ENCODE measurements at places on chromosomes 6 and 20. TPM values are rescaled to one million over a fixed set of nuclear protein-coding genes. Genes with fewer than 3 reads are reported as not detected.

DNA sequence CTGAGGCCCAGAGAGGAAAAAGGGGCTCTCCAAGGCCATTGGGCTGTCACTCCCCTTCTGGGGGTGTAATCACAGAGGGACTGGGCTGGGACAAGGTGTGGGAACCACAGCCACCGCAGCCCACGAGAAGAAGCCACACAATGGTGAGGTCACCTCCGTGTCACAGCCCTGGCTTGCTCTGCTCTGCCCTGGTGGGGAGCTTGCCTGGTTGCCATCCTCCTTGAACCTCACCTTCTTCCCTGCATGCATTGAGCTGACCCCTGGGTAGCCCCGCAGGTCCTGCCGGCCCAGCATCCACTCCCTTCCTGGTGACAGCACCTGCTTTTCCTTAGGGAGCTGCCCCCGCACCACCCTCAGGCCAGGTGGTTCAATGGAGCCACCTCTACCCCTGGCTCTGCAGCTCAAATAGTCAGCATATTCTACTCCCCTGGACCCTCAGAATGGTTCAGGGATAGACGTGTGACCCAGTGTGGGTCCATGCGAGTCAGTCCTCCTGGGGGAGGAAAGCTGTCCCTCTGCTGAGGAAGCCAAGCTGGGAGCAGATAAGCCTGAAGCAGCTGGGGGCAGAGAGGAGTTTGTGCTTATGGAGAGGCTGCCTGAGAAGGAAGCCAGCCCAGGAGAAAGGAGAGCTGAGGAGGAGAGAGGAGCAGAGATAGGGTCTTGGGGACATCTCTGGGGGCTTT lies 21.3 kb downstream of the RBM38 start:
- DNase-seq, result no peak

DNA sequence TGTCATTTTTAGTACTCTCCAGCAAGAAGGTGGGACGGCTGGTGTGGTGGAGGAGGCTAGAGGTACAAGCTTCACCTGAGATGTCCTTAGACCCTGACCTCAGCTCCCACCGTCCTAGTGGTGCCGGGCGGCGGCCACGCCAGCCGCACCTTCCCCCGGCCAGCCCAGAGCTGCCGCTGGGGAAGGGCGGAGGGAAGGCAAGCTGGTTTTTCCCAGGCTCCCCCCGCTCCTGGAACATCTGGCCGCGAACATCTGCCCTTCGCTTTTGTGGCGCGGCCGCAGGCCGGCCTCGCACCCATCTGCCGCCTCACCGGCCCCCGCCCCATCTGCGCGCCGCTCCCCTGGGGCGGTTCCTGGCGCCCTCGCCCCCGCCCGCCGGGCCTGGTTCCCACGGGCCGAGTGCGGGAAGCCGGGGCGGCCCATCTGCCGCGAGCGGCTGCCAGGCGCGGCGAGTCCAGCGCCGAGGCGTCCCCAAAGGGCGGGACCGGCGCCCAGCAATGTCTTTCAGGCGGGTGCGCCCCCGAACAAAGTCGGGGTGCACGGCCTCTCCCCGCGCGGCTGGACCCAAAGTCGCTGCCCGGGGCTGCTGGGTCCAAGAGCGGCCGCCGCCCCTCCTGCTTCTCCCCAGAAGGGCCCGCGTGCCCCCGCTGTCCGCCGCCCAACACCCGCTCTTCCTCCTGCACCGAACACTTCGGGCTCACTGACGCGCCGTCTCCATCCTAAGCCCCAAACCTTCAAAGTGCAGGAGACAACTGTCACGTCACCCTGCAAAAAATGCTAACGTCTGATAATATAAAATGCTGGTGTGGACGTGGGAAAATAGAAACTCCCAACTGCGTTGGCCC lies 17.3 kb upstream of the ID1 start:
- no peak for DNase-seq

DNA sequence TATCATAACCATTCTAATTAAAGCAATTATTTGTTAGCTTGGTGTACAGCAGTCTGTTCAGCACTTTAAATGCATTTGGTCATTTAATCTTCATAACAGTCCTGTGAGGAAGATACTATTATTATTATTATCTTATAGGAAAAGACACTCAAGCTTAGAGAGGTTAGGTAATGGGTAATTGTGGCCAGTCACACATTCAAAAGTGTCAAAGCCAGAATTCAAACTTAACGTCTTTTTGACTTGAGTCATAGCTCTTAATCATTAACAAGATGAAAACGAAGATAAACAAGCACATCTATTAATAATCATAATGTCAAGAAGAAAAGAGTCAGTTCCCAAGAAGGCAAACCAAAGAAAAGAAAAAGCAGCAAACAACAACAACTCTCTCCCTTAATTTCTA lies 251.0 kb downstream of the SYNE1 start:
- DNase-seq, result no peak

DNA sequence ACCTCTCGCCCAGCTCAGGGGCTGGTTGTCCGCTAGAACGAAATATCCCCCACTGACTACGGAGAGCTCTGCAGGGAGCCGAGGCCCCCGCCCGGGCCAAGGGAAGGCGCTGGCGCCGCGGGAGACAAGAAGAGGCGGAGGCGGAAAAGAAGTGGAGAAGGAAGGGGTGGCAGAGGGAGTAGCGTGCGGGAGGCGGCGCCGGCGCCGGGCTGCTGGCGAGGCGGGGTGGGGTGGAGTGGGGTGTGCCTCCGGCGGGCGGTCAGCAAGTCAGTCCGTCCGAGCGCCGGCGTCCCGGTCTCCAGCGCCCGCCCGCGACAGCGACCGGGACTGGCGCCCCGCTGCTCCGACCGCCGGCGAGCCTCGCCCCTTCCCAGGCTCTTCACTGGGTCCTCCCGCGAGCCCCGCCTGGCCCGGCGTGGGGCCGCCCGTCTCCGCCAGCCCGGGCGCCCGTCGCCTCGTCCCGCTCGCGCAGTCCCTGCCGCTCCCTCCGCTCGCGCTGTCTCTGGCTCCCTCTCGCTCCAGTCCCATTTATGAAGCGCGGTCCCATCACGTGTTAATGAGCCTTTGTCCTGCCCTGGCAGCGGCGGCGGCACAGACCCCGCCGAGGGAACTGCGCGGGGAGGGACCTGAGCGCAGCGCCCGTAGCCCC lies at the start of gene CNR1:
Gene CNR1 (minus strand): TSS at position 504 of the 649 bp plus-strand sequence. CDS start 21,073 bp downstream, outside the sequence.
- no peak for DNase-seq

Gene TBCC
- total RNA-seq, result 20.1 TPM

Data from activated T-helper 1 cell treated with anti-CD3 and anti-CD28 coated beads, Interleukin-12 subunit alpha, Interleukin-12 subunit beta, Interleukin-2, Interleukin-4 antibody, amounts not matched to agents 30 ng/mL and 10 ng/mL and 1 ng/mL, durations not matched to agents 14 hours and 24 hours and 36 hours (primary cell).